ENCODE measurements at places on chromosomes 2 and 18.

GRCh38 chr18:79695856-79696850 lies 16.6 kb downstream of the CTDP1 start:
- no peak for DNase-seq

DNA sequence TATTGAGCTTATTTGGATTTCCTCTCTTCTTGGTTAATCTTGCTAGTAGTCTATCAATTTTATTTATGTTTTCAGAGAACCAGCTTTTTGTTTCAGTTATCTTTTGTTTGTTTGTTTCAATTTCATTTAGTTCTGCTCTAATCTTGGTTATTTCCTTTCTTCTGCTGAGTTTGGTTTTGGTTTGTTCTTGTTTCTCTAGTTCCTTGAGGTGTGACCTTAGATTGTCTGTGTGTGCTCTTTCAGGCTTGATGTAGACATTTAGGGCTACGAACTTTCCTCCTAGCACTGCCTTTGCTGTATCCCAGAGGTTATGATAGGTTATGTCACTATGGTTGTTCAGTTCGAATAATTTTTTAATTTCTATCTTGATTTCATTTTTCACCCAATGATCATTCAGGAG lies 141.6 kb downstream of the ZNF236 start:
- no peak for DNase-seq

GRCh38 chr2:57448816-57449215 lies 597.8 kb upstream of the VRK2 start:
- no peak for DNase-seq

DNA sequence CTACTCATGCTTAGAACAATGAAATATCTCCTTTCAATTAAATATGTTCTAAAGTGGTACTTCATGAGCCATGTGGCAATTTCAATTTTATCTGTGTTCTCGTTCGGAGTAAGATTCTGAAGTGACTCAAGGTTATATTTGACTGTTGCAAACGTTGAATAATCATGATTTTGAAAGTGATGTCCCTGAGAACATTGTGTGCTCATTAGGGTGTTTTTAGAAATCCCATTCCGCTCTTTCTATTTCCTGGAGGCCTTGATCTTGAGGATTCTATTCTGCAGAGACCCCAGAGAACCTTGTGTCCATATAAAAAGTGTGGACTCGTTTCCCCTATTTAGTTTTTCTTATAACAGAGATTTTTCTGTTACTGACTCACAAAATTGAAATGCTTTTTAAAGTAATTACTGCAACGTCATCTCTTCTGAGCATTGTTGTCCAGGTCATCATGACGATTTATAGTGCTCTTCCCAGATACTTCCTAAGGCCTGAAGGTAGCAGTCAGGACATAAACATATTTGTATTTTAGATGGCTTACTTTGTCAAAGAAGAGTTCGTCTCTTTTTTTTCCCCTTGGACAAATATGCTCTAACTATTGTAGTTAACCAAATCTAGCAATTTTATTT lies 27.2 kb downstream of the IL1R2 start:
- no peak for DNase-seq

GRCh38 chr2:241598487-241598886 lies 38.5 kb downstream of the THAP4 start:
- peak; percentile 31 for DNase-seq

- no peak for DNase-seq
Observed at GRCh38 chr2:193566886-193567285, 1372.2 kb upstream of the TMEFF2 start.

GRCh38 chr18:73232933-73233332 lies 365.1 kb upstream of the NETO1 start:
- no peak for DNase-seq

GRCh38 chr18:6648581-6648980 lies 80.9 kb upstream of the ARHGAP28 start:
- DNase-seq = no peak

- peak; percentile 26 for DNase-seq
Observed at GRCh38 chr2:39730685-39731302, 48.3 kb downstream of the THUMPD2 start.

DNA sequence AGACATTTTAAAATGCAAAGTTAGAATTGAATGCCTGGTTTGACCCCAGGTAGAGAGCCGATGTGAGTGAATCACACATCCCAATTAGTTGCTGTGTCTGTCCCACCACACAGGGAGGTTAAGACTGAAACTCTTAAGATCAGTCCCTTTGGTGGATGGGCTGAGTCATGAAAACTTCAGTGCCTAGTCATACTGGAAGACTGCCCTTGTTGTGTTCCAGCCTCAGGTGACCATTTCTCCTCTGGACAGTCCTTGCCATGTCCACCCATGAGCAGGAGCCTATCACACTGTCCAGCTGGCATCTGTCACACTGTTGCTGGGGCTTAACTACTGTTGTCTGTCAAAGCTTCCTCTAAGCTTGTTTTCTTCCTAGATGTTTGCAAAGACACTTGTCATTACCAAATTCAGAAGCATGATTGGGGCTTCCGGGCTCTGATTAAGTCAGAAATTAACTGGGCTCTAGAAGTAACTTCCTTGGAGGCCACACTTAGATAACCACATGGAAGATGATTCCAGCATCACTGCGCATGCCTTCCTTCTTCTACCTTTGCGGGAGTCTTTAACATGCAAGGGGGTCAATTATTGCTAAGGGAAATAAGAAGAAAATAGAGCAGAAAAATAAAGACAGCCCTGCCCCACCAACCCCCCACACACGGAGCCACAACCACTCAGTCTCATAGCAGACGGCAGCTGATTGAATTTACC lies 21.3 kb downstream of the CYRIA start:
- no peak for DNase-seq

DNA sequence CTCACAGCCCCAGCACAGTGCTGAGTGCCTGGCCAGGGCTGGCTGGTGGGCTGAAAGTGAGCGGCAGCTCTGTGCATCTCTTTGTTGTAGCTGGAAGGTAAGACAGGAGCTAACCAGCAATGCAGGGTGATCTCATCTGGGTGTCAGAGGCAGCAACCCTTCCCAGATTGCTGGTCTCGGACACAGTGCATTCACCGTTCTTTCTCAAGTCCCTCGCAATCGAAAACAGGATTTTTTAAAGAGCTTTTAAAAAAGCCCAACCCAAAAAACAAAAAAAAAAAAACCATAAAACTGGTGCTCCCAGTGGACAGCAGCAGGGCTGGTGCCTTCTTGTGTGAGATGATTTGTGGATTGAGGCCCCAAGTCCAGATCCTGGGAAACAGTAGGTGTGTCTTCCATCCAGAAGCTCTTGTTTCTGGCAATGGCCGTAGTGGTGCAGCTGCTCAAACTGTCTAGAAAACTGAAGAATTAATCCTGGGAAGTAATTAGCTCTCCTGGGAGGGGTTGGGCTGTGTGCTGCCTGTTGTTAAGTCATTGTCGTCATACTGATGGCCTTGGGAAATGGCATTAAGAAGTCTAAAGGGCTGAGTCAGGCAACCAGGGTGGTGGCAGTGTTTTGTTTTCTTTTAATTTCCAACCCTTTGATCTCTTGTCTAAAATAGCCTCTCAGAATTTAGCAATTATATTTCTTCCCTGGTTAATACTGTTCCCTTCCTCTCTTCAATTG lies 156.7 kb downstream of the KLHL29 start:
- DNase-seq = no peak

DNA sequence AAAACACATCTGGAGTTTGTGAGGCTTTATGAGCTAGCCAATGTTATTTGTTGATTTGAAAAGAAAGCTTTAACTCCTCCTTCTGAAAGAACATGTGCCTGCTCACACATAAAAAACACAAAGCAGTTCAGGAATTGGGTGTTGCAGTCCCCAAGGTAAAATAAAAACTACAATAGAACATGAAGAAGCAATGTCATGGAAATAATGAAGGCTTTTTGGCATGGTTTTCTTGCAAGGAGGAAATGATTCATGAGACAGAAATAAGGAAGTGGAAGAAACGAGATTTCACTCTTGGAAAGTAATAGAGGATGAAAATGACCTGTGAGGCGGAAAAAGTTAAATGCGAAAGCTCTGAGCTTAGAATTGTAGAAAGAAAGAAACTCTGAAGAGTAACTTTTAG lies 81.1 kb downstream of the TRIB2 start:
- no peak for DNase-seq

DNA sequence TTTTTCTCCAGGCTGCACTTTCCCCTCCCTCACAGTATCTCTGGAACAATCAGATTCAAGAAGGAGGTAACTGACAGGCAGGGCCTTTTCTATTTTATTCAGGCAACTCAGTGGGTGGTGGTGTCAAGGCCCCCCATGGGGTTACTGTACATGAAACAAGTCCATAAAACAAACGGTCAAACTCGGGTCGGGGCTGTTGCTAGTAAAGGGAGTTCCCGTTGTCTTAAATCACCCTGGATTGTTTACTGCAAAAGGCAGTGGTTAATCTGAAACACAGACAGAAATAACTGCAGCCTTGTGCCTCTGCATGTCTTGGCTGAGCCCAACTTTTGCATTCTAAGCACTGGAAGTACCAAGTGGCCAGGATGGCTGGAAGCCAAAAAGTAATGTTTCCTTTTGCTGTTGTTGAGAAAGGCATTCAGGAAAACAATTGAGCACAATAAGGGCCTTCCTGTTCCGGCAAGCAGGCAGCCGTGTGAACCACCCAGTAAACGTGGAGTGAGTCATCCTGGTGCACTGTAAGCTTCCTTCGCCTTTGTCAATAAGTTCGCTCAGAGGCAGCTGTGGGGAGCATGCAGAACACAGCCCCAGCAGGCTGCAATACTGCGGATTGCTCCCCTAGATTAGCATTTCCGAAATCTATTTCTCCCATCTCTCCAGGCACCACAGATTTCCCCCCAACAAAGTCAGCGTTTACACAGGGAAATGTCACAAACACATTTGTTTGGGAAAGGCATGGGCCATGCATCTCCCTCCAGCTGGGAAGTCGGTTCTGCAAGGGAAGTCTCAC lies 149.6 kb downstream of the IRS1 start:
- no peak for DNase-seq

- no peak for DNase-seq
Observed at GRCh38 chr2:84456156-84456555, 2.9 kb downstream of the SUCLG1 start.

GRCh38 chr2:151918308-151918707 lies 90.1 kb upstream of the ARL5A start:
- no peak for DNase-seq

- no peak for DNase-seq
Observed at GRCh38 chr2:223086370-223086981, 34.5 kb downstream of the KCNE4 start.

GRCh38 chr2:106565599-106565998 lies 78.4 kb downstream of the CD8B2 start:
- no peak for DNase-seq

DNA sequence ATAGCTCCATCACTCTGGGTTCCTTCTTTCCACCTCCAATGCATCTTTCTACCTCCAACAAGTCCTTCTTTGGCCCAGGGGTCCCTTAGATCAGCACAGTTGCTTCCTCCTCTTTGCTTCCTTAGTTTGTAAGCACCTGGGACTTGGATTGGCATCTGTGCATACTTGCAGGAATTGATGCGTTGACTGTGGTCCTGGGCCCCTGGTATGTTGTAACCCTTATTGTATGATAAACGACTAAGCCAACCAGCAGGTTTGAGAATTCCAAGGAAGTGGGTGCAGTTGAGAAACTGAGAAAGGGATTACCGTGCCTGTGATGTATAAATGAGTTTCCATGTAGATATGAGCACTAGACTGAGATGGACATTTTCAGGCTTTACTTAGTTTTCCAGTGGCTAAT lies 55.9 kb downstream of the ARHGAP28 start:
- DNase-seq = no peak

GRCh38 chr18:68780802-68781635 lies 16.9 kb upstream of the CCDC102B start:
- DNase-seq = no peak

DNA sequence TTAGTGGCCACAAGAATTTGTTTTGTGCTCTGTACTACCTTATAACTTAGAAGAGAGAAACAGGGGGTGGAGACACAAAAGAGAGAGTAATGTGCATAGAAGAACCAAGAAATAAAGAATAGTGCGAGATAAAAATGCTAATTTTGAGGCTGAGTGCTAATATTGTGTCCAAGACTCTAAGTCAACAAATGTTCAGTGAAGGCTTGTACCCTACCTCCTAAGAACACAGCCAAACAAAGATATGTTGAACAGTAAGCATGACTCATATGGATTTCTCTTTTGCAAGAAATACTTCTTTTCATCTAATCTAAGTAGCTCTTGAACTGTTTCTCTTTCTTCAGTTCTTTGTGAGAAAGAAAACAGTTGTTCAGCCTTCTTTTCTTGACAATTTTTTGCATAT lies 45.2 kb downstream of the GAREM1 start:
- no peak for DNase-seq

DNA sequence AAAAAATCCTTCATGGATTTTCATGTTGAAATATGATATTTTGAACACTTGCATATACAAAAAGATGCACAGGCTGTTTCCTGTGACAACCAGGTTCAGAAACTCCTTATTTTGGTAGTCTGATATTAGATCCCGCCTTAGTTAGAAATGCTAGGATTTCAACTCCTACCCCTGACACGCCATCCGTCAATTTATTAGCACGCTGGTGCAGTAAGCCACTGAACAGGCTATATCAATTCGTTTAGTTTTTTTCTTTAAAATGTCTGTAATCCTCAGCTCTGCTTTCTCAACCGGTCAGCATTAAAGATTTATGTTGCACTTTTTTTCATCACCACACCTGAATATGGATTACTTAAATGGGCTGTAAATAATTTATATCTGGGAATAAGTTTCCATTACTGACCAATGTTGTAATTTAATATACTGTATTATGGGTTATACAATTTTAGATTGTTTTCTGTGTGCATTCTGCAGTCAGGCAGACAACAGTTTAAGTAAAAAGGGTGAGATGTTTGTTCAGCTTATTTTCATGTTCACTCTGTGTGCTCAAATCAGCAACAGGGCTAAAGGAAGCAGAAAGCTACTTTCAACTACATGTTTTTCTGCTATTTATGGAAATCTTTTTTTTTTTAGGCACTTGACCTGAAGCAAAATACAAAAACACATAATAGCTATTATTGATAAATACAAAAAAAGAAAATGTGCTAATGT lies 227.7 kb downstream of the ARHGAP15 start:
- DNase-seq = no peak

DNA sequence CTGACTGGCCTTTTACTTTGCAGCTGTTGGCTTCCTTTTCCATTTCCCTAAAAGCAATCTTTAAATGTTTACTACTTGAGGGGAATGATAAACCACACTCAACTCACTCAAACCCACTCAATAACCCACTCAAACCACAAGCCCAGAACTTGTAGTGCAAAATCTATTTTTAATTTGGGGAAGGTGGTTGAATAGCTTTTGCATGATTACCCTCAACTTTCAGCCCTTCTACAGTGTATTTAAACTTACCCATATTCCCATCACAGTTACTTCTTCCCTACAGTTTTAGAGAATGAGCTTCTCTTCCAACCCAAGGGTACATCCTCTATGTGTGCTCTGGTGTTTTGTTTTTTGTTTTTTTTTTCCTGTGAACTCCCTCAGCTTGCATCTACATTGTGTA lies 636.1 kb downstream of the TDRD15 start:
- DNase-seq = no peak

All from Caco-2 (cell line).